ENCODE measurements at places on chromosomes 3 and 15.

DNA sequence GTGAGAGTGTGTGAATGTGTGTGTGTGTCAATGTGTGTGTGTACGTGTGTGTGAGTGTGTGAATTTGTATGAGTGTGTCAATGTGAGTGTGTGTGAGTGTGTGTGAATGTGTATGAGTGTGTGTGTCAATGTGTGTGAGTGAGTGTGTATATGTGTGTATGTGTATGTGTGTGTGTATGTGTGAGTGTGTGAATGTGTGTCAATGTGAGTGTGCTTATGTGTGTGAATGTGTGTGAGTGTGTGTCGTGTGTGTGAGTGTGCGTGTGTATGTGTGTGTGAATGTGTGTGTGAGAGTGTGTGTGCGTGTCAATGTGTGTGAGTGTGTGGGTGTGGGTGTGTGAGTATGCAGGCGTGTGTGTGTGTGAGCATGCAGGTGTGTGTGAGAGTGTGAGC is 93.5 kb upstream of the ALDH1A3 start:
- no peak for DNase-seq

DNA sequence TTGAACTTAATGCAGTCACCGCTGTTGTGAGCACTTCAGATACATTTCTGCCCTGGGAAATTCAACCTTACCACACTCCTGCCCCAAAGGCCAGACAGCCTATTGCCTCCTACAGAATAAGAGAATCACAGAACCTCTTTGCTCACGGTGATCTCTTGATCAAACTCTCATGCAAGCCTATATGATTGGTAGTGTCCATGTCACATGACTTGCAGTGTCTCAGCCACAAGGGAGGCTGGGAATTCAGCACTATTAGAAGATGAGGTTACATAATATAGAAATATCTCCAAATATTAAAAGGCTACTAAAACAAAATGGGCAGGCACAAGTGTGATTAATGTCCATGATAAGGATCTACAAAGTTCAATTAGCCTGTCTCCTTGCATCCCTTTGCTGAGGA is 3.8 kb upstream of the PCOLCE2 start:
- no peak for DNase-seq

GRCh38 chr15:70318594-70319465 is 221.1 kb upstream of the TLE3 start:
- no peak for DNase-seq

GRCh38 chr3:53382106-53382505 is 34.8 kb upstream of the DCP1A start:
- no peak for DNase-seq

- DNase-seq = no peak
These were observed 31.2 kb upstream of the CFAP20DC start for GRCh38 chr3:59081071-59081470.

GRCh38 chr3:13648060-13649001 is 99.4 kb downstream of the FBLN2 start:
- DNase-seq = peak; percentile 77

DNA sequence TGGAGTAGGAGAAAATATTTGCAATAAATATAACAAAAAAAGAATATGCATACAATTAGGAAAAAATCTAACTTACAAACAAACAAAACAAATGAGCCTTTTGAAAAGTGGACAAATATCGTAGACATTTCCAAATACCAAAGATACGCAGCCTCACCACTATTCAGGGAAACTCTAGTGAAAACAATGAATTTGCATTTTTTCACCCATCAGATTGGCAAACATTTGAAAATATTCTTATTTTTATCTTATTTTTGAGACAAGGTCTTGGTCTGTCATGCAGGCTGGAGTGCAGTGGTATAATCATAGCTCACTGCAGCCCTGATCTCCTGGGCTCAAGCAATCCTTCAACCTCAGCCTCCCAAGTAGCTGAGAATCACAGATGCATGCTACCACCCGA is 15.5 kb downstream of the AP3S2 start:
- DNase-seq = no peak

GRCh38 chr3:13776253-13777050 is 103.4 kb downstream of the WNT7A start:
- no peak for DNase-seq

DNA sequence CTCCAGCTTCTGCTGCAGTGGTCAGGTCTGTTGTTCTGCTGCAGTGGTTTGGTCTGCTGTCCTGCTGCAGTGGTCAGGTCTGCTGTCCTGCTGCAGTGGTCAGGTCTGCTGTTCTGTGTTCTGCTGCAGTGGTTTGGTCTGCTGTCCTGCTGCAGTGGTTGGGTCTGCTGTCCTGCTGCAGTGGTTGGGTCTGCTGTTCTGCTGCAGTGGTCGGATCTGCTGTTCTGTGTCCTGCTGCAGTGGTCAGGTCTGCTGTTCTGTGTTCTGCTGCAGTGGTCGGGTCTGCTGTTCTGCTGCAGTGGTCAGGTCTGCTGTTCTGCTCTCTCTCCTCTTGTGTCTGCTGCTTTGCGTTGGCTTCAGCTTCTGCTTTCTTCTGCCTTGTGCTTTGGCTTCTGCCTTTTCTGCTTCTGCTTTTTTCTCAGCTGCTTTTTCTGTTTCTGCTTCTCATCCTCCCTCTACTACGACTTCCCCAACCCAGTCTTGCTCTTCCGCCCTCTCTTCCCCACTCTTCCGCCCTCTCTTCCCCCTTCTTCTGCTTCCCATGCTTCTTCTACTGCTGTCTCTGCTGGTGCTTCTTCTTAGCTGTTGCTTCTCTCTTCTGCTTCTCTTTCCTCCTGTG is 50.7 kb downstream of the FAM43A start:
- peak; percentile 87 for DNase-seq

- no peak for DNase-seq
These were observed 45.8 kb upstream of the ATP13A3 start for GRCh38 chr3:194532591-194532990.

DNA sequence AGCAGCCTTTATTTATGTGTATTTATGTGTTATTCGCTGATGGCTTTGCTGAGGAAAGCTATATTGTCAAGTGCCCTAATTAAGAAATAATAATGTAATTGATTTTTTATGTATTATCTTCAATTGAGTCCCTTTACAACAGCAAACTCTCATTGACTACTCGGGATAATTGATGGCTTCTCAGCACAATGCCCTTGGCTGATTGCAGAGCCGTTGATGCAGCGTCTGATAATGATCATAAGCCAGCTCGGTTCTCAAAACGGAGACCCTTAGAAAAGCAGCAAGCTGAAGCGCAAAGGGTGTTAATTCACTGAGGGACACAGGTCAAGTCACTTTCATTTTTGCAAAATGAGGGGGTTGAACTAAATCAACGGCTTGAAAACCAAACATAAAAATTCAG is 357.1 kb upstream of the KCNH8 start:
- no peak for DNase-seq

DNA sequence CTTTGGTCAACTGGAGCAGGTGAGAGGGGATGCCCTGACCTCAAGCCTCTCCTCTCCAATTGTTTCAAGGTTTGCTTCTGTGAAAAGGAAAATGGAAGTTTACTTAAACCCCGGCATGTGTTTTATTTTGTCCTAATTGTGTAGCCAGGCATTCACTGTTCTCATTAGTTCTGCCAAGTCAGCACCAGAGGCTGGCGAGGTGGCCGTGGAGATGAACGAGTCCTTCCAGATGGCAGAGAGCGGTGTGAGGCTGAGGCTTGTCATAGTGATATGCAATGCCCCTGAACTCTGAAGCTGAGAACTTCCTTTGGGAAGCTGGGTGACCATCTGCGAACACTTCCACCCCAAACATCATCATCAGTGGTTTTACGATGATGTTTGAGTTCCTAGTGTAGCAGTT is 199.6 kb downstream of the TJP1 start:
- no peak for DNase-seq

DNA sequence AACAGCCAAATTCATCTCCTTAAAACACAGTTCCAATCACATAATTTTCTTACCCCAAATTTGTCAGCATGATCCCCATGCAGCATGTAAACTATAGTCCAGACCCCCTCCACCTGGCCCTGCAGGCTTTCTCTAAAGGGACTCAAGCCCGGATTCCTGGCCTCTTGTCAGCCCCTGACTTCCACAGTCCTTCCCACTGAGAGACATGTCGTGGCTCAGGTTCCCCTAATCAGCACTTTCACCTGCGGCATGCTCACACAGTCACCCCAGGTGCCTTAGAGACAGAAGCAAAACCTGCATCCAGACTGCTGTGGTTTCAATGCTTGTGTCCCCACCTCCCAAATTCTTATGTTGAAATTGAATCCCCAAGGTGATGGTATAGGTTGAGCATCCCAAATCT is 372.7 kb upstream of the ATP10A start:
- DNase-seq = no peak

DNA sequence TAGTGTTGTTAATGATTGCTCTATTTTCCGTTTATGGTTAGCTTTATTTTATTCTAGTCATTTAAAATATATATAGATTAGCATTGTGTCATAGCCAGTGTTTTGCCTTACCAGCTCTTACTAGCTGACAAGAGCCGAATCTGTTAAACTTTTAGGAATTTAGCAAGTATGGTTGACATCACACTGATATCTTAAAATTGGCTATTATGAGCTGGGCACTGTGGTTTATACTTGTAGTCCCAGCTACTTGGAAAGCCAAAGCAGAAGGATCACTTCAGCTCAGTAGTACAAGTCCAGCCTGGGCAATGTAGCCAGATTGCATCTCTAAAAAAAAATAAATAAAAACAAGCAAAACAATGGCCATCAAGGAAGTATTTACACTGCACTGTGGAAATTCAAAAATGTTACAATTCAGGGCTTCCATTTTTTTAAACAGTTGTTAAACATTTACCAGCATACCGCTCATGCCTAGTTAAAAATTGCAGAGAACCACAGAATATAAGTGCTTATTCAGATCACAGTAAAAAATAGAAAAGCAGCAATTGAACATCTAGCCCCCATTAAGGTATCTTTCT is 208.4 kb upstream of the CGNL1 start:
- DNase-seq = no peak

GRCh38 chr3:85912980-85913379 is 954.2 kb downstream of the CADM2 start:
- DNase-seq = no peak

DNA sequence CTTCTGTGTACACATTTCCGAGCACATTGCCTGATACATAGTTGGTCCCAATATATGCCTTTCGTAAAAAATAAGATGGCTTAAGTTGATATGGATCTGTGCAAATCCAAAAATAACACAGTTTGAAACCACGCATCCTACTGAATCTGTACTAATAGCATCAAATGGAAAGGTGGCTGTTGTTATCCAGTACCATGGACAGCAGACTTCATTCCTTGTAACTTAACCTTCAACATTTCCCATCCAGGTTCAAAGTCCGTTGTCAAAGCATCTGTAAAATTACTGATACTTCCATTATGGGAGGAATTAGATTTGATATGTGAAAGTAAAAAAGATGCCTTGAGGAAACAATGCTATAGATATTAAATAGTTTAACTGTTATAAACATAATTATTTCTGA is 65.5 kb upstream of the C3orf49 start:
- DNase-seq = peak; percentile 13

GRCh38 chr15:56076640-56077039 is 83.2 kb upstream of the NEDD4 start:
- DNase-seq = no peak

DNA sequence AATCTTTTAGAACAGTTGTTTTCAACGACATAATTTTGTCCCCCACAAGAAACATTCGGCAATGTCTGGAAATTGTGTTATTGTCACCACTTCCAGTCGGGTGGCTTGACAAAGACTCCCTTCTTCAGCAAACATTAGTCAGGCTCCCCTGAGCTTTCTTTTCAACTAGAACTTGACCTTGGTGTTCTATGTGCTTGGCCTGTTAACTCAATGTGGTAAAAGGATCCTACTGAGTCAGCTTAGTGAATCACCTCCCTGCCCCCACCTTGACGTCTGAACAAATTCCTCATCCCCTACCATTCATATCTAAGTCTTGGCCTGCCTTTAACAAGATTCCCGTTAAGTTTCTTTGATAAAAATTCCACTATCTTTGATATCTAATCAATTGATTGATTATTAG is 465.0 kb upstream of the ROBO1 start:
- DNase-seq = peak; percentile 1

DNA sequence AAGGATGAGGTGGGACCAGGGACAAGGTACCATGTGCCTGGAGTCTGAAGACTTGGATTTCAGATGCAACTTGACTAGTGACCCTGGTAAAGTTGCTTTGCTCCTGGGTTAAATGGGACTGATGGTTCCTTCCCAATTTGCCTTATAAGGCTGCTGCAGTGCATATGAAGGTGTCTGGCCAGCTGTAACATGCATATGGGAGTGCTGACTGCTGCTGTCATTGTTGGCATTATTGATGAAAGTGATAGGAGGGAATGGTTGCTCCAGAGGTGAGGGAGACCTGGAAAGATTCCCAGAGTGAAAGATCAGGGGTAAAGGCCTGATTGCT is 20.5 kb downstream of the CYP8B1 start:
- DNase-seq = no peak

GRCh38 chr3:84601303-84601702 is 357.5 kb upstream of the CADM2 start:
- no peak for DNase-seq

DNA sequence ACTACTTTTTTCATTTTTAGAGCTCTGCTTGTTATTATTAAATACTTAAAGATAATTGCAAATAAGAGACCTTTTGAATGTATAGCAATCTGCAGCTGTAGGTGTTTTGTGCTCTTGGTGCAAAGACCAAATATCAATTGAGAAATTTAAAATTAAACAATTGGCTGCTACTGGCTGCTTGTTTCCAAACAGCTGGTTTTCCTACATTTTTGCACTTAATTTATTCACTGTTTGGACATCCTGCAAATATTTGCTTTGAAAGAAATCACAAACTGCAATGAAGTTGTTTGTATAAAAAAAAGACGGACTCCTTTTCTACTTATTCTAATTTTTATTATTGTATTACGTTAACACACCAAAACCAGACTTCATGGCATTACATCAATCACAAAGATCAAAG is 35.6 kb downstream of the MED12L start:
- DNase-seq = no peak

GRCh38 chr3:102481050-102481449 is 46.2 kb downstream of the ZPLD1 start:
- DNase-seq = no peak

GRCh38 chr3:167734498-167735232 is at the start of gene PDCD10:
PDCD10 (minus strand) TSS chr3:167734892; CDS start chr3:167720157, 14,735 bp downstream.
- peak; percentile 98 for DNase-seq

GRCh38 chr3:17047162-17047561 is 162.4 kb downstream of the PLCL2 start:
- no peak for DNase-seq

DNA sequence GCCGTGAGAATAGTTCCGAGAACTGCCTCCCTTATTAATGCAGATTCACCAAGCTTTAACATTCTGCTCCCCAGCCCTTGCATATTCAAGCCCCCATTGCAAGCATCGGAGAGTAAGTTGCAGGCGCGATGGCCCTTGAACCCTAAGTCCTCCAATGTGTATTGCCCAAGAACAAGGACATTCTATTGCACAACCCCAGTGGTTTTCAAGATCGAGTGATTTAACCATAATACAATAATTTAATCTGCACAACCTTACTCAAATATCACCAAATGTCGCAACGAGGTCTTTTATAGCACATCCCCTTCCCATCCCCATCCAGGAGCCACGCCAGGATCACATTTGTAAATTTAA is 21.7 kb upstream of the PLXND1 start:
- no peak for DNase-seq

DNA sequence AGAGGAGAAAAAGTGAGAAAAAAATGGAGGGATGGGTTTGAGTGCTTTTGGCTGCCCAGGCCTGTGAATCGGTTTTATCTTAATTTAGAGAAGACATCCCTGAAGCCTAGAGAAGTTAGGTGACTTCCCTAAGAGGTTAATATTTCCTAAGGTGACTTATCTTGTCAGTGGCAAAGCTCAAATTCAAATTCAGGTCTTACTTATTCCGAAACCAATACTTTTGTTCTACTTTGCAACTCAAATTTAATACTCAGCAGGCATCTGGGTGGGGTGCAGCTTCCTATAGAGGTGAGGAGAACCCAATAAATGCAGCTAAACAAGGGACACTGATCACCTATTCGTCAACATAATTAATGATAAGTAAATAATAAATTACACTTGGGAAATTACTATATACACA is 54.9 kb upstream of the MYRIP start:
- no peak for DNase-seq

Data from NB4 (cell line).